ENCODE measurements at places on chromosomes 1 and 21. TPM values are rescaled to one million over a fixed set of nuclear protein-coding genes. Genes with fewer than 3 reads are reported as not detected.

Gene HTR6
- 0.15 TPM for polyA plus RNA-seq

Gene MCOLN3
- polyA plus RNA-seq = not detected

Gene ESPN
- 0.22 TPM for polyA plus RNA-seq

DNA sequence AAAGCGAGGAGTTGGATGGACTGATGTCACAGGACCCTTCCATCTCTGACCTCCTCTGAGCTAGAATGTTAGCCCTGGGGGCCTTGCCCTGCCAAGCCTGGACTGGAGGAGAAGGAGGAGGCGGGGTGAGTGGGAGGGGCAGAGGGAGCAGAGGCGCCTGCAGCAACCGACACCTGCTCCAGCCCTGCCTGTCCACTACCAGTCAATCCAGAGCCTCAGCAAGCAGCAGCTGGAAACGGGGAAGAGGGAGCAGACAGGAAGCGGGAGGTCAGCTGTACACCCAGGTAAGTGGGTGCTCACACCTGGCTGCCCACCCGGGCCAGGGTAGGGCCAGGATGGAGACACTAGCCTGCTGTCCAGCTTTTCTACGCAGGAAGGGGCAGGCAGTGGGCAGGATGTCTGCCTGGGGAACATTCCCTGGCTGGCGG, at the start of gene IGFN1:
TSS of gene IGFN1 (plus strand) at position 201 of the 428 bp plus-strand sequence. CDS start 2,470 bp downstream, outside the sequence.
- no peak for DNase-seq
